ENCODE measurements at places on chromosomes 7 and 10.

DNA sequence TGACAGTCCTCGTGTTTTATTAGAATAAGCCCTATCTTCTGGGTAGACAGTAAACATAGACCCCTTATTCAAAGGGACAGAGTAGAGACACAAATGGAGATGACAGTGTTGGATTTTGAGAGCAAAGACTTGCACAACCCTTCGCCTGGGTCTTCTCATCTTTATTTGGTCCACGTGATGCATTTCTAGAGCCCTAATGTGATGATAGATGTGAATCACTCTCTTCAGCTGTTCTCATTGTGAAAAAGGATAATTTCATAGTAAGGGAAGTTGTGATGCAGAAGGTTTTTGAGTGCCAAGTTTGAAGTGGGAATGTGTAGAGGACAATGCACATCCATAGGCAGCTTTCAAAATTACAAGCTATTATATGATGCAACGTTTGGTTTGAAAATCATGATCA lies 86.3 kb downstream of the CREB5 start:
- no peak overlapping the region for H3K4me3 ChIP-seq
- H3K4me1 ChIP-seq, result no peaks in the 10 kb centered on the region

DNA sequence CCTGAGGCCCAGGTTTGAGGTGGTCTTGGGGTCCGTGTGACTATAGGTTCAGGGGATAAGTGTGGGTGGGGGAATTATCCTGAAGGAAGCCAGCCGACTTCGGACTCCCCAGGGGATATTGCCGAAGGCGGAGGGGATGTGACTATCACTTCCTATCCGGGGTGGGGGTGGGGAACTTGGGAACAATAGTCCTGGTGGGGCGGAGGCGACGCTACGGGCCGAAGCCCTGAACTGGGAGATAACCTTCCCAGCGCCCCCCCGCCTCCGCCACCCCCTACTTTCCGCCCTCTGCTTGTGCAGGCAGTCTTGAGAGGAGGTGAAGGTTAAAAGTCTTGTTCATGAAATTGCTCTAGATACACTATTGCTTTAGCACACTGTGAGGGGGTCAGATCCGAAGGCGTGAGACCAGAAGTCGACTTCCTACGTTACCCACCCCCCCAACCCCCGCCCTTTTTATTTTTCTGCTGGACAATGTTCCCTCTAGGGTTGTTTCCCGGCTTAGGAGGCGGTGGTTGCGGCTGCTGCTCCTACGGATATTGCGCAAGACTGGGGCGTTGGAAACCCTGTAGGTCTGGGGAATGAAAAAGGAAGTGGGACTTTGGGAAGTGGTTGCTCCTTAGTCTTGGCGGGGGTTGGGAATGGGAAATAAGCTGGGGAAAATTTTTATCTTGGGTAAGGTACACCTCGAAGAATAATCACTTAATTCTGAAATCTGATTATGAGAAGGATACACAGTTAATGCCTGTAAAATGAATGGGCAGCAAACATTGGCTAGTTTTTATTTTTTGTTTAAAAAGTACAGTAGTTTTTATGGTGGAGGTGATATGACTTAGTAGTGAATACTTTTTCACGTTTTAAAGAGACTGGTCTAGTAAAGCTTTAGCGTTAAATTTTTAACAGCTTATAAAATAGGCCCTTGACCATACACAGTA lies 1.5 kb downstream of the PTPN12 start:
- H3K36me3 ChIP-seq, result no peaks in the 10 kb centered on the region
- H3K27ac ChIP-seq, result no peak overlapping the region
- no peaks in the 10 kb centered on the region for H3K27me3 ChIP-seq
- DNase-seq, result no peak
- no peaks in the 10 kb centered on the region for H3K4me1 ChIP-seq
- peak overlapping the region; percentile 95 for H3K4me3 ChIP-seq

GRCh38 chr10:72649291-72649690 lies 23.4 kb upstream of the MICU1 start:
- DNase-seq, result no peak
- H3K4me1 ChIP-seq, result peaks cover 6% of the 10 kb centered on the region
- no peak overlapping the region for H3K4me3 ChIP-seq
- no peaks in the 10 kb centered on the region for H3K36me3 ChIP-seq

DNA sequence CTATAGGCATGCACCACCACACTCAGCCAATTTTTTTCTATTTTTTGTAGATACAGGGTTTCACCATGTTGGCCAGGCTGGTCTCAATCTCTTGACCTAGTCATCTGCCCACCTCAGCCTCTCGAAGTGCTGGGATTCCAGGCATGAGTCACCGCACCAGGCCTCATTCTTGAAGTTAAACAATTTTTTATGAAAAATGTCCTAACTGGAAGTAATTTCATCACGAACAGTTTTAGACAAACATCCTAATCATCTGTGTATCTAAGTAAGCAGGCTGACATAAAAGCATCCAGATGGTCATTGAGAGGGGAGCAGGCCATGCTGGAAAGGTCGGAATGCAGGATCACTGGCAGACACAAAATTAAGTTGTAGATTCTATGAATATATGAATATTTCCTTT lies 269.1 kb downstream of the ZMYND11 start:
- H3K4me1 ChIP-seq, result no peaks in the 10 kb centered on the region
- H3K27ac ChIP-seq, result no peak overlapping the region
- DNase-seq, result no peak
- H3K27me3 ChIP-seq, result no peaks in the 10 kb centered on the region
- no peak overlapping the region for H3K4me3 ChIP-seq

DNA sequence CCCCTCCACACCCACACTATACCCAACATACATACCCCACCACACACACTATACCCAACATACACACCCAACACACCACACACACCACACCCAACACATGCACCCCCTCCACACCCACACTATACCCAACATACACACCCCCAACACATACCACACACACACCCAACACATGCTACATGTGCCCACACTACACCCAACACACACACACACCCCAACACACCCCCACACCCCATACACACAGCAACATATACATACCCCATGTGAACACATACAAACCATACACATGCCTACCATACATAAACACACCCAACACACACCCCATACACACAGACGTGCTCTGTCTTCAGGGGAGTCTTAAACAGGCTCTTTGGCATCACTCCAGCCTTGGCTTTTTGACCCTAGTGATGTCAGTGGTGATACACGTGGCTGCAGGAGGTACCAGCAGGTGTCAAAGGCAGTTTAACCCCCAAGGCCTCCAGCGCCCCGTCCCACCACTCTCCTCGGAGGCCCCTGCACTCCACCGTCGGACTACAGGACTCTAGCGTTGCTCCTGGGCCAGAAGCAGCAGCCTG lies 73.4 kb downstream of the HIPK2 start:
- no peak overlapping the region for H3K27ac ChIP-seq
- no peaks in the 10 kb centered on the region for H3K36me3 ChIP-seq
- H3K27me3 ChIP-seq, result no peaks in the 10 kb centered on the region

DNA sequence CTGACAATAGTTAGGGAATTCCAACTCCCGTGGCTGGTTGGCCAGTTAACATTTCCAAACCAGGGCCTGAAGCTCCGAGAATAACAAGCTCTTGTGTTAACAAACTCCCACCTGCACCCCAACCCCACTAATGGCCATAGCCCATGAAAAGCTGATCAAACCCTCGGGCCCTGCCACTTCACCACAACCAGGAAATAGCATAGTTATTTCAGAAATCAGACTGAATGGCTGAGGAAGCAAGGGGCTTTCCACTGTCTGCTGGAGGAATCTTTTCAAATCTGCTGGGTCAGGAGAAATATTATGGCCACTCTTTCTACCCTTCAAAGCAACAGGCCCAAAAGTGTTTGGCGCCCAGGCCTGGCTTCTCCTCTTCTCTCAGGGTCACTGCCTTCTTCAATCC lies 145.6 kb downstream of the GLCCI1 start:
- DNase-seq, result peak; percentile 82
- H3K27me3 ChIP-seq, result no peaks in the 10 kb centered on the region
- H3K27ac ChIP-seq, result peak overlapping the region; percentile 73
- H3K36me3 ChIP-seq, result no peaks in the 10 kb centered on the region
- H3K4me3 ChIP-seq, result no peak overlapping the region

DNA sequence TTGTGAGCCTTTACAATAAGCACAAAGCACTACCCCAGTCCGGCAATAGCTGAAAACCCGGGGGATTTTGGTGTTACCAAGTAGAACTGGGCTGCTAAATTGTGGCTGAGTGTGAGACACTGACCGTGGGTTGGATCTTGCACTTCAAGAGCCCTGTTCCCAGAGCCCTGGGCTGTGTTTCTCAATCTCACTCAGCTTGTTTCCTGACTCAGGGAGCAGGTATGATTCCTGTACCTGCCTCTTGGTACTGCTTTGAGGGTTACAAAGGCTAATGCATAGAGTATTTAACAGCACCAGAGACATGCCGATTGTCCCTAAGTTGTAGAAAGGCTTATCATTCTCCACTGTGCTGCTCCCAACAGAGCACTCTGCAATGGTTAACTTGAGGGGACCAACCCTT lies 134.6 kb downstream of the TEX36 start:
- H3K27me3 ChIP-seq, result peaks cover 12% of the 10 kb centered on the region
- no peak overlapping the region for H3K4me3 ChIP-seq
- H3K27ac ChIP-seq, result no peak overlapping the region
- DNase-seq, result no peak
- no peaks in the 10 kb centered on the region for H3K36me3 ChIP-seq

- no peak overlapping the region for H3K4me3 ChIP-seq
- H3K27ac ChIP-seq, result no peak overlapping the region
- no peaks in the 10 kb centered on the region for H3K27me3 ChIP-seq
- no peak for DNase-seq
Measured at GRCh38 chr7:149325248-149325647, 63.3 kb downstream of the ZNF783 start.

GRCh38 chr7:2059964-2060700 lies 172.6 kb downstream of the MAD1L1 start:
- H3K4me1 ChIP-seq, result no peaks in the 10 kb centered on the region
- H3K36me3 ChIP-seq, result no peaks in the 10 kb centered on the region
- no peak overlapping the region for H3K4me3 ChIP-seq
- no peak for DNase-seq

DNA sequence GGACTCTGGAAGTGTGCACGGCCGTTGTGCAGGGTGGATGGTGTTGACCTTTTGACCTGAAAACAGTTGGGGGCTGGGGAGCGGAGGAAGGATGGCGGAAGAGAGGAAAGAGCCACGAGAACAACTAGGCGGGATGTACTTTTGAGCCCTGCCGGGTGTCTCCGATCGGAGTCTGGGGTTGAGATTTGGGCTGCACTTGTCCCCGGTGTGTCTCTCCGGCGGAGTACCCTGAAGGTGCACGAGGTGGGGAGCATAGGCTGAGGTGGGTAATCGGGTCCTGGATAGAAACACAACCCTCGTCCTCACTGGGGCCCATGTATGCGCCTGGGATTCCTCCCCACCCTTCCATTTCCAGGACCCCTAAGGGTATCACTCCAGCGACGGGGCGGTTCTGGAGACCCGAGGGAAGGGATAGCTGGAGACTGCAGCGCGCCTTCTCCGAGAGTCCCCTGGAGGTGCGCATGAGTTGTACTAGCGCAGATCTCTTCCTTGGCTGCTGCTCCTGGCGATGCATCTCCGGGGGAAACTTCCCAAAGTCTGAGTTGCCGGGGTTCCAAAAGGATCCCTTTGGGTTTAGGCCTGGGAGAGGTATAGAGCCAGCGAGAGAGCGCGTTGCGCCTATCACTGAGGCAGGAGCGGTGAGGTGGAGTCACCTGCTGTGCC lies 4.6 kb upstream of the HMX2 start:
- peaks cover 57% of the 10 kb centered on the region for H3K27me3 ChIP-seq
- no peak overlapping the region for H3K27ac ChIP-seq
- no peaks in the 10 kb centered on the region for H3K36me3 ChIP-seq
- no peaks in the 10 kb centered on the region for H3K4me1 ChIP-seq

- H3K27me3 ChIP-seq, result no peaks in the 10 kb centered on the region
- no peak overlapping the region for H3K4me3 ChIP-seq
- no peak for DNase-seq
- H3K36me3 ChIP-seq, result no peaks in the 10 kb centered on the region
- H3K27ac ChIP-seq, result no peak overlapping the region
- no peaks in the 10 kb centered on the region for H3K4me1 ChIP-seq
Measured at GRCh38 chr10:26642896-26643653, 54.4 kb upstream of the PDSS1 start.

DNA sequence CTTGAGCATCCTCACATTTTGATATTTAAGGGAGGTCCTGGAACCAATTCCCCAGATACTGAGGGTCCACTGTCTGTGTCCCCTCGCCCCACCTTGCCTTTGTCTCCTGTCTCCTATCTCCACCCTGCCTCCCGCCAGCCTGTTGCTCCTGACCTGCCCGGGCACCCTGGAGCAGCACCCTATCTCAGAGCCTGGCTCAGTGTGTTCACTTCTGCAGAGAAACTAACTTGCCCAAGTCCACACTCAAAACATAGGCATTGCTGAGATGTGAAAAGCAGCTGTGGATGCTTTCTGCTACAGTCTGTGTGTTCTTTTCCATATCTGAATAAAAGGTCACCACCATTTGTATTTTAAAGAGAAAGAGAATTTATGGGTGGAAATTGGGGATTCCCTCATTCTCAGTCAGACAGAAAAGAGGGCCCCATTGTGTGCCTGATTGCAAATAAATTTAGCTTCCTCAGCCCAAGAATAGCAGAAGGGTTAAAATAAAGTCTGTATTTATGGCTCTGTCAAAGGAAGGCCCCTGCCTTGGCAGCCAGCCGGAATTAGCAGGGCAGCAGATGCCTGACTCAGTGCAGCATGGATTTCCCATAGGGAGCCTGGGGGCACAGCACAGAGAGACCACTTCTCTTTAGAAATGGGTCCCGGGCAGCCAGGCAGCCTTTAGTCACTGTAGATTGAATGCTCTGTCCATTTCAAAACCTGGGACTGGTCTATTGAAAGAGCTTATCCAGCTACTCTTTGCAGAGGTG lies 161.3 kb downstream of the EGFR start:
- DNase-seq, result no peak
- H3K4me1 ChIP-seq, result no peaks in the 10 kb centered on the region
- no peak overlapping the region for H3K4me3 ChIP-seq
- H3K36me3 ChIP-seq, result no peaks in the 10 kb centered on the region

GRCh38 chr7:67619175-67619574 lies 622.5 kb downstream of the TYW1 start:
- no peaks in the 10 kb centered on the region for H3K4me1 ChIP-seq
- no peak for DNase-seq
- H3K4me3 ChIP-seq, result no peak overlapping the region
- H3K36me3 ChIP-seq, result no peaks in the 10 kb centered on the region
